ENCODE measurements at places on chromosomes 6 and 20.

DNA sequence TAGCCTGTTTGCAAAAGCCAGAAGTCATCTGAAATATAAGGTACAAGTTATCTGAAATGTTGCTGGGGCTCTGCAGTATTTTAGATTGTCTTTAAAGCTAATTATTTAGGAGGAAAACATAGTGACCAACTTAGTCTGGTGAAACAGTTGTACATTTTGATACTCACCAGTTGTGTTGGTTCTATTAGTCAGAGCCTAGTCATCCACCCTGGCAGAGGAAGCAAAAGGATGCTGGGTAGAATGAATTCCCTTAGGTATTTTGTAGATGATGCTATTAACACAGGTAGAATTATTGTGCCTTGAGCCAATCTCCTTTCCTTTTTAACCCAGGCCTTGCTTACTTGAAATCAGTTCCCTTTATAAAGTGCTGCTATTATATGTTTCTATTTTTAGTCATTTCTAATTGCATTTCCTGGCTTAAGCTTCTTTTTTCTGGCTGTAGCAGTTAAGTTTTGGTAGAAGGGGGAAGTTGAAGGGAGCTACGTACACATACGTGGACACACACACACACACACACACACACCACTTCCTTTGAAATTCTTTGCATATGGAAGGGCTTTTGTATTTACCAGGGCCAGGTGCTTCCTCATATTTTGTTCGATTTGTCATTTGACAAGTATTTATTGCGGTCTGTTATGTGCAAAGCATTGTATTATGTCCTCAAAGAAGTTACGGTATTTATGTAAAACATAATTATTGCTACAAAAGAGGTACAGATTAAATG is 82.4 kb downstream of the RTN4IP1 start:
- peak; percentile 82 for DNase-seq

DNA sequence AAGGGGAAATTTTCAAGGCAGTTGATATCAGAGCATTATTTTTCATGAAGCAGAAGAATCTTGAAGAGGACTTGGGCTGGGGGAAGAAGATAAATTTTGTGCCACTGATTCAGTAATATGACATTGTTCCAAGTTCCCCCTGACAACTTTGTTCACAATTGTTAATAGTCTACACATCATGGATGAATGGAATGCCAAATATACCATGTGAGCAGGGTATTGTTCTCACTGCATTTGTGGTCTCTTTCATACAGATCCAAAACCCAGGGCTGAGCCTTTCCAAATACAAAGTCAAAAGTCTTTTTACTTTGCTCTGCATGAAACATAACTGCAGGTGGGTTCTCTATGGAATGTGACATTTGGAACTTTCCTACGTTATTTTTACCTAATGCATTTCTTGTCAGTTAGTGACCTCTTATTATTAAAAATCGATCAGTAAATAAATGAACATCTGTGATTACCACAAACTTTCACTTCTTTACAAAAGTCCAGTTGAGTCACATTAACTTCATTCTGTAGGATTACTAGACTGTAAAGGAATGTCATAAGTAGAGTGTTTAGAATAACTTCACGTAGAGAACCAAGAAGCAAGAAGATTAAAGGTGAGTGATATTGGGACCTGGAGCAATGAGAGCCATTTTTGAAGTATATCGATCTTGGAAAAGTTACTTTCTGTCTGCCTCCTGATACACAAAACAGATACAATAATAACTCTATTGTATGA is 100.9 kb downstream of the RCAN2 start:
- DNase-seq: no peak

- DNase-seq: no peak
These were observed 69.1 kb downstream of the ELOVL4 start for GRCh38 chr6:79878142-79878748.

- DNase-seq: no peak
These were observed 35.8 kb downstream of the PHIP start for GRCh38 chr6:79042088-79042798.

- no peak for DNase-seq
These were observed 92.6 kb downstream of the BFSP1 start for GRCh38 chr20:17438436-17439039.

GRCh38 chr6:37521674-37522073 is 22.0 kb upstream of the CCDC167 start:
- no peak for DNase-seq

GRCh38 chr6:170087941-170088581 is 202.8 kb downstream of the DLL1 start:
- no peak for DNase-seq

GRCh38 chr6:149699150-149699549 is 18.8 kb downstream of the LATS1 start:
- no peak for DNase-seq

DNA sequence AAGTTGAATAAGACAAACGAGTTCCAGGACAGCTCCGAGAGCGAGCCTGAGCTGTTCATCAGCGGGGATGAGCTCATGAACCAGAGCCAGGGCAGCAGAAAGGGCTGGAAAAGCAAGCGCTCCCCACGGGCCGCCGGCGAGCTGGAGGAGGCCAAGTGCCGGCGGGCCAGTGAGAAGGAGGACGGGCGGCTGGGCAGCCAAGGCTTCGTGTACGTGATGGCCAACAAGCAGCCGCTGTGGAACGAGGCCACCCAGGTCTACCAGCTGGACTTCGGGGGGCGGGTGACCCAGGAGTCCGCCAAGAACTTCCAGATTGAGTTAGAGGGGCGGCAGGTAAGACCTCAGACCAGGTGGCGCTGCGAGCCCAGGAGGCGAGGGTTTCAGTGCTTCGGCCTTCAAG is 56.0 kb upstream of the TMEM181 start:
- DNase-seq: no peak

GRCh38 chr6:144093658-144094057 is 1.7 kb downstream of the SF3B5 start:
- DNase-seq: no peak

- DNase-seq: peak; percentile 61
These were observed 203.2 kb downstream of the RPS12 start for GRCh38 chr6:133017581-133017980.

DNA sequence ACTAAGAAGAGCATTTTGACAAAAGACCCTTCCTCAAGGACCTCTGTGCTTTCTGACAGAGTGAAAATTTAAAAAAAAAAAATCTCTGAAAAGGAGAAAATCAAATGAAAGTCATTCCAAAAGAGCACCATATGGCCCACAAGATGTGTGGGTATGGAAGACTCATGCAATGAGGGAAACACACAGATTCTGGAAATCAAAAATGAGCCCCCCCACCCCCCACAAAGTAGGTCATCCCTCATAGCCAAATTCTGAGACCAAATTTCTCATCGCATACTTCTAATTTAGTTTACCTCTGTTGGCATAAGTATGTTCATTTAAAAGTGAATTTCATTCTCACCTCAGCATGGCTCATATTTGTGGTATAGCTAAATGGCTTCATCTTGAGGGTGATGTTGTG is 181.3 kb upstream of the KCNQ5 start:
- DNase-seq: no peak

DNA sequence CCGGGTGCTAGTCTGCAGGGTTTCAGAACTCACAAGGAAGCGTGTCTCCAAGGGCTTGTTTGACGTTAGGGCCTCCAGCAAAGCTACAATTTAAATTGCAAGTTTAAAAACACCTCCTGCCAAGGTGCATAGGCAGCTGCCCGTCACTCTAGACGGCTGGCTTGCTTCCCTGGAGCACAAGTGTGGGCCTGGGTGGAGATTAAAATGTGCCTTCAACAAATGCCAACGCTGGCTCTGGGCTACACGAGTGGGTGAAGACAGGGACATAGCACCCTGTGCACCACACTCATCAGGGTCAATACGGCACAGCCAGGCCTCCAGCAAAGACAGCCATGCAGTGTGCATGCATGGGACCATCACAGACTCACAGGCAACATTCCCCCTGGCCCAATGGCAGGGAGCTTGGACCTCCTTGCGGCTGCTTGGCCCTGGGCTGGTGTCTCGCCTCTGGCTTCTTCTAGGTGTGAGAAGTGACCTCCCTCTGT is 48.4 kb upstream of the FRMD1 start:
- DNase-seq: no peak

DNA sequence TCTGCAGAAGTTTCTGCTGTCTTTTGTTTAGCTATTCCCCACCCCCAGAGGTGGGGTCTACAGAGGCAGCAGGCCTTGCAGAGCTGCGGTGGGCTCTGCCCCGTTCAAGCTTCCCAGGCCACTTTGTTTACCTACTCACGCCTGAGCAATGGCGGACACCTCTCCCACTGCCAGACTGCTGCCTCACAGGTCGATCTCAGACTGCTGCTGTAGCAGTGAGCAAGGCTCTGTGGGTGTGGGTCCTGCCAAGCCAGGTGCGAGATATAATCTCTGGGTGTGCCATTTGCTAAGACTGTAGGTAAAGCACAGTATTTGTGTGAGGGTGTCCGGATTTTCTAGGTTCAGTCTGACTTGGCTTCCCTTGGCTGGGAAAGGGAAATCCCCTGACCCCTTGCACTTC is 23.6 kb upstream of the ZNF337 start:
- DNase-seq: no peak

- peak; percentile 13 for DNase-seq
These were observed 1.5 kb downstream of the SALL4 start for GRCh38 chr20:51800872-51801121.

DNA sequence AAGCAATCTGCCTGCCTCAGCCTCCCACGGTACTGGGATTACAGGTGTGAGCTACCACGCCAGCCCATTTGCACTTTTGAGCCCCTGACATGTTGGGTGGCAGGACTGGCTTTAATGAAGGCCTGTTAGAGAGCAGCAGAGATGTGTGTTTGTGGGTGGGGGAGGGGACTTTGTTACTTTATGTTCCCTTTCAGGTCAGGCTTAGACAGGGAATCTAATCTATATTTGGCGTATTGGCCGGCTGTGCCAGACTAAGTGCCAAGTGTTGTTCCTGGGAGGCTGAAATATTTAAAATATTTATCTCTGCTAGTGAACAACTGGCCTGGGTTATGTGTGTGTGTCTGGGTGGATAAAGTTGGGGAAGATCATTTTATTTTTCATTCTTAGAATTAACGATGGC is 6.1 kb downstream of the GMPR start:
- no peak for DNase-seq

DNA sequence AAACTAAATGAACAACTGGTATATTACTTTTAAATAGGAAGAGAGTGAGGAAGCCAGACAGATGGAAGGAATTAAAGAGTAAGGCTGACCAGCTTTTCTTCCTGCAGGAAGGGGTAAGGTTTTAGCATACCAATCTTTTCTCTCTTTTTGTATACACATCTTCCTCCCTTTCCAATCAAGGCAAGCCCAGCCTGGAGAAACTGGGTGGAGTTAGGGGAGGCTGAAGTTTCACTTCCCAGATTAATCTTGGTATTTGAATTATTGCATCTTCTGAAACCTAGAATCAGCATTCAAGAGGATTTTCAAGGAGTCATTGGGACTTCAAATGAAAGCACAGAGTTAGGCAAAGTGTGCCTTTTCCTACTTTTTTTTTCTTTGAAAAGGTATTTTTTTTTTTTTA is 33.1 kb downstream of the TMEM14A start:
- DNase-seq: no peak

DNA sequence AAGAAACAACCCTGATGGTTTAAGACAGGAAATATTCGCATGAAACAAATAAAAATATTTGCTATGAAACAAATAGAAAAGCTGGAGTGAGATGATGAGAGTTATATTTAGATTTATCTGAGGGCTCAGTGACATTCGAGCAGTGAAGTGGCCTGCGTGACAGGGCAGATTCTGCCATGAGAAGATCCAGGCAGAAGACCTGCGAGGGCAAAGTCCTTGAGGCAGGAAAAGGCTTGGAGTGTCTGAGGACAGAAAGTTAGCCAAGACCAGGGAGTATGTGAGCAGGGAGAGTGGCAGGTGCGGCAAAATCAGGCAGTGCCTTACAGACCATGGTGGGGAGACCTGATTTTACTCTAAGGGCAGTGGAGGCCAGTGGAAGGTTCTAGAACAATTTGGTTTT is 66.9 kb upstream of the RIN2 start:
- DNase-seq: no peak

- peak; percentile 51 for DNase-seq
These were observed 1.8 kb downstream of the EPB41L2 start for GRCh38 chr6:131061041-131061750.

- DNase-seq: peak; percentile 61
These were observed 123.8 kb upstream of the MLN start for GRCh38 chr6:33927616-33928015.

- no peak for DNase-seq
These were observed 38.7 kb upstream of the PPP1R3G start for GRCh38 chr6:5046430-5046829.

DNA sequence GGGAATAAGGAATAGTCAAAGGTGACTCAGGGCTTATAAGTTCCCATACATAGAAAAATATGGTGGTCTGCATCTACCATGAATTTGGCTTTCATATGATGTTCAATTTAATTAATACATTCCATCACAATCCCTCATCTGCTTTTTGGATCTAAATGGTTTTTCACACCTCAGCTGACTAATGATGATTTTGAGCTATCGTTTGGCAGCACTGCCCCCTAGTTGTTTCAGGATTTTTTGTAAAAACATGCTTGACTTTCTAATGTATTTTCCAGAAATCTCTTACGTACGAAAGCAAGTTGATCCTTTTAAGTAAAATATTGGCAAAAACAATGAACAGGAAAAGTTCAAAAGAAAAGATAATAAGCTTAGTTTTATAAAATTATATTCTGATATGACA is 408.6 kb upstream of the ADGRB3 start:
- DNase-seq: peak; percentile 18

- no peak for DNase-seq
These were observed 146.4 kb downstream of the ERMARD start for GRCh38 chr6:169897601-169898358.

GRCh38 chr6:144185133-144185836 is 35.0 kb downstream of the STX11 start:
- no peak for DNase-seq

DNA sequence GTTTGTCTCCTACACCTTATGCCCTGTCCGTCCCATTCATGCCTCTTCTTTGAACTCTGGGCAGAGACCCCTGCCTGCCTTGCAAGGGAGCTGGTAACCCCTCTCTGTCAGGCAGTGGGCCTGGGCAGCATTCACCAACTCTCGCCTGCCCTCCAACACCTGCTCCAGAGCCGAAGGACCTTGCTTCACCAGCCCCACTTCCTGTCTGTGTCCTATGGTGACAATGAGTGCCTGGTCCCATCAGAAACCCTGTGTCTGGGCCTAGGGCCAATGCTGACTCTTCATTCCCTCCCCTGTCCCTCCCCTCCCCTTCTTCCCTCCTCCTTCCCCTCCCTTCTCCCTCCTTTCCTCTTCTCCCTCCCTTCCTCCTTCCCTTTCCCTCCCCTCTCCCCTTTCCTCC is 22.8 kb upstream of the PCMTD2 start:
- no peak for DNase-seq

GRCh38 chr6:159642481-159642880 is 50.6 kb downstream of the SOD2 start:
- peak; percentile 35 for DNase-seq

- DNase-seq: no peak
These were observed 45.9 kb upstream of the CTNNBL1 start for GRCh38 chr20:37647946-37648345.

GRCh38 chr6:42177514-42178364 is 4.6 kb downstream of the GUCA1A start:
- peak; percentile 22 for DNase-seq
